ENCODE measurements at places on chromosomes 5 and 9.
A peak's percentile ranks its signal among the peaks of the same experiment; 100 is the strongest.

- no peak for DNase-seq
These were observed 5.8 kb upstream of the TRIM41 start for GRCh38 chr5:181217111-181217802.

GRCh38 chr5:27318701-27319100, 280.3 kb upstream of the CDH9 start:
- DNase-seq = peak; percentile 6

GRCh38 chr9:108300306-108301287, 555.2 kb downstream of the ACTL7B start:
- no peak for DNase-seq

DNA sequence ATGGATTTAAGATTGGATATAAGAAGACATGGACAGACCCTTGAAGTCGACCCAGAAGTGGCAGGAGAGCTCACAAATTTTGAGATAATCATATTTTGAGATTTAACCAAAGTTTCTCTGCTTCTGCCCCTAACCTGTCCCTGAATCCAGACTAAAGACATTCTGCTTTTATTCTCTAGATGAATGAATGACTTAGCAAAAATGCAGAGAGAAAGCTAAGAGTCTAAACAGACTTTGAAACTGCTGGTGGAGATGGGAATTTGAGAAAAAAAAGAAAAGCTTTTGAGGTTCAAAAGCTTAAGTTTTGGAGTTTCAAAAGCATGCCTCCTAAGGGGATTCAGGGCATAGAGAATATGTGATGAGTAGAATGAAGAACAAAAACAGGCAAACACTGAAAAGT, 85.2 kb upstream of the KLF9 start:
- DNase-seq = no peak

DNA sequence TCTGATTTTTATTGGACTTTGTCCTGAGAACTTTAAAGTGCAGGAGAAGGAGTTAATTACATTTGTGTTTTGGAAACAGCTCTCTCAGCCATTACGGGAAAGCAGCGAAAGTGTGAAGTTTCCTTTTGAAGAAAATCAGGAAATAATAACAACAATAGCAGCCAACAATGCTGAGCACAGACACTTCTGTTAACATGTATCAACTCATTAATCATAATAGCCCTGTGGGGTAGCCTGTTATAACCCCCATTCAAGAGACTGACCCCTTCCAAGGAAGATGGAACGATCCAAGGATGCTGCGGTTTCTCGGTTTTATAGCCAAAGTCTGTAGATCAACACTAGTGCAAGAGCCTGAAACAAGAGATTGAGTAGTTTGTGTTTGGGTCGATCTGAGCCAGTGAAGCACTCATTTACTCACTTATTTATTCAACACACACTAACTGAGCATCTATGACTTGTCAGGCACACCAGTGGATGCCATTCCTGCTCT, 195.5 kb downstream of the DRD1 start:
- no peak for DNase-seq

- DNase-seq = no peak
These were observed 32.6 kb downstream of the SPRY4 start for GRCh38 chr5:142292249-142292648.

- DNase-seq = no peak
These were observed 45.4 kb downstream of the PTTG1 start for GRCh38 chr5:160466889-160467554.

DNA sequence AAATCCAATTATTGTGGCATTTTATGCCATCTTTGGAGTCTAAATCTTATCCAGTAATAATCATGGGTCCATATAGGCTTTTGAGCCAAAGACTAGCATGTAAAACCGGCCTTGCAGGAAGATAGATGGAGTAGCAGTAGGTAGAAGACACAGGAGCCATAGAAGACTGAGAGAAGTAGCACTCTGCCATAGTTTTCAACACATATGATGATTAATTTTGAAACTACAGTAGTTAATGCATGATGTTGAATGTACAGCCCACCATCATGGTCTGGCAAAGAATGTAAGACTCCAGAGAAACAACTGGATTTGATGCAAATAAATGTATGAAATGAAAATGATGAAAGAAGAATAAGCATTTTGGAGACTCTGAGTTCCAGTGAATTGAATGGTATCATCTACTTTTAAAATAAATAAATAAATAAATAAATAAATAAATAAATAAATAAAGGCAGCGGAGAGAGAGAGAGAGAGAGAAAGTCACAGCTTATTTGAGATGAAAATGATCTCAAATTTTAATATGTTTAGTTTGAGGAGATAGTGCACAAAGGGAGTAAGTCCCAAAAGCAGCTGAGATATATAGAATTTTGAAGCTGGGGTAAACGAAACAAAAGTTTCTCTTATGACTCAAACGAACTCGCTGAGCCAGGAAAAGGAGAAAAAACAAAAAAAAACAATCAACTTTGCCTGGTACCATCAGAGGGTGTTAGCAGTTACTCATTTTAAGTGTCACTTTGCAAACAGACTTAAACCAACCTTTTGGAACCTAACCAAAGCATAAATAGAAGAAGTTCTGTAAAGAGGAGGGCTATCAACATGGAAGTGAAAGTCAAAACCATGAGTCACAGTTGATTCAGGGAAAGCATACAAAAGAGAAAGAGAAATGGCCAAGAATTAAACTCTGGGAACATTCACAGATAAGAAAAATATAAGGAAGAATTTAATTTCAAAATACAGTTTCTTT, 388.7 kb downstream of the CETN3 start:
- DNase-seq = peak; percentile 14

DNA sequence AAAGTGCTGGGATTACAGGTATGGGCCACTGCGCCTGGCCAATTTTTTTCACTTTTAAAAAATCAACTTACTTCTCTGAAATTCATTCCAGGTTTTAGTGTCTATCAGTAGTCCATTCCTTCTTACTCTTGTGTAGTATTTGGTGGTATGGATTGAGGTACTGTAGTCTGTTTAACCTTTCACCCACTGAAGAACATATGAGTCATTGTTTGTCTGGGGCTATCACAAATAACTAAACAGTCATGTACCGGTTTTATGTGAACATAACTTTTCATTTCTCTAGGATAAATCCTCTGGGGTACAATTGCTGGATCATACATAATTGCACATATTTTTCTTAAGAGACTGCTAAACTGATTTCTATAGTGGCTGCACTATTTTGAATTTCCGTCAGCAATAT, 1188.0 kb upstream of the CDH9 start:
- DNase-seq = no peak

DNA sequence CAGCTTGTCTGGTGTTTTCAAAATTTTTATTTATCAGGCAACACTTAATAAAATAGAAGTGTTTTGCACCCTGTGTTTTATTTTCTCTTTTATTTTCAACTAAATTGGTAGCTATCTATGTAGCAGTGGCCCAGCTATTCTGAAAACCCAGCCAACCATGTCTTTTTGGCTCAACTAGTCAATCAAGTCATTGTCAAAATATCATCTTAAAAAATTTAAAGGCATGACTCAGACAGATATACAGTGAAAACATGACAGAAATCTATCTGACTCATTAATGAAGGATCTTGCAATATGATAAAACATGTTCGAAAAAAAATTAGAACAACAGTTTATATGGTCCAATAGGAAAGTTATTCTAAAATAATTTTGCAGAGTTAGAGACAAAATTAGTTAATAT, 75.1 kb downstream of the HSD17B4 start:
- DNase-seq = no peak

Measured in NCI-H69 (cell line).